ENCODE measurements at places on chromosomes 4 and X. TPM values are rescaled to one million over a fixed set of nuclear protein-coding genes. Genes with fewer than 3 reads are reported as not detected.
A peak's percentile ranks its signal among the peaks of the same experiment; 100 is the strongest.

DNA sequence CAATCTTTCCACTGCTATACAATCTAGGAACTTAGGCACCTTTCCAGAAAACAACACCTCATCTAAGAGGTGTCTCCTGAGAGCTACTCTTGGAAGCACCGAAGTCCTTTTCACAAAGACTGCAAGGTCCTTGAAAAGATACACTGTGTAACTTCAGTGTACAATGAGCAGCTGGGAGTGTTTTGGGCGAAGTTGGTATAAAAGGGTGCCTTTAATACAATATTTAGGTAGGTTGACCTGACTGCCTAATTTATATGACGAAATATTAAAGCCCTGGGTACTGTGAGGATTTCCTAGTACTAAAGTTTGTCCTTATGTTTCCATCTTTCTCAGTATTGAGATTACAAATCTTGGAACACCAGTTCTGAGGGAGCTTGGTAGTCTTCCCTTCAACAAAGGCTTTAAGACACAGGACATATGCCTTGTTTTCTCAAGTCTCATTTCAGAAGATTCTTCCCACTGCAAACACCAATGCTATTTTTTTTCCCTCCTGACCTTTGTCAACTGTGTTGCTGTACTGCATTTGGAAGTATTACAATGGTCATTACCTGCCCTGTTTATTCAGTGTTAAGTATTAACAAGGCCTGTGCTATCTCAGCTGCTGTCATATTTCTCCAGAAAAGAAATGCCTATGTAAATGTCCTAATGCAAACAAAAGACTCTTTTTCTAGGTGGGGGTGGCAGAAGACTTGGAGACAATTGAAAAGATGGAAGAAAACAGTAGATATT, 134.2 kb downstream of the MAML3 start:
- no peak for DNase-seq

- peak; percentile 66 for DNase-seq
Measured at GRCh38 chr4:139144161-139144859, 32.7 kb downstream of the ELF2 start.

Gene MAGIX
- total RNA-seq = 0.72 TPM

Gene CT45A5
- total RNA-seq = not detected

Gene NXF2
- not detected for total RNA-seq

GRCh38 chrX:111308039-111308438, 37.8 kb upstream of the CAPN6 start:
- DNase-seq = no peak

DNA sequence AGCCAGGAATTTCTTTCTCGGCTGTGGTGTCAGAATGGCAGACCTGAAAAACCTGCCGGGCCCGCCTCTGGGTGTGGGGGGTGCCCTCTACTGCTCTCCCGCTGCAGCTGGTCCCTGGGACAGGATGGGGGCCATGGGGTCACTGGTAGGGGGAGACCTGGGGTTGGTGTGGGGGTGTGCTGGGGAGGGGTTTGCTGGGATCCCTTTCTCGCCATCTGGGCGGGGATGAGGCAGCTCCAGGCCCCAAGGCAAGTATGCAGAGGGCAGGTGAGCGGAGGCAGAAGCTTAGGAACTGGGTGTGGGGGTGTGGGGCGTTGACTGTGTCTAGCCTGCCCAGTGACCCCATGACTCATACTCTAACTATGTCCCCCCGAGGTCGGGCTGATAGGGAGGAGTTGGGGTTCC, 884 bp downstream of the CCDC120 start:
- no peak for DNase-seq

DNA sequence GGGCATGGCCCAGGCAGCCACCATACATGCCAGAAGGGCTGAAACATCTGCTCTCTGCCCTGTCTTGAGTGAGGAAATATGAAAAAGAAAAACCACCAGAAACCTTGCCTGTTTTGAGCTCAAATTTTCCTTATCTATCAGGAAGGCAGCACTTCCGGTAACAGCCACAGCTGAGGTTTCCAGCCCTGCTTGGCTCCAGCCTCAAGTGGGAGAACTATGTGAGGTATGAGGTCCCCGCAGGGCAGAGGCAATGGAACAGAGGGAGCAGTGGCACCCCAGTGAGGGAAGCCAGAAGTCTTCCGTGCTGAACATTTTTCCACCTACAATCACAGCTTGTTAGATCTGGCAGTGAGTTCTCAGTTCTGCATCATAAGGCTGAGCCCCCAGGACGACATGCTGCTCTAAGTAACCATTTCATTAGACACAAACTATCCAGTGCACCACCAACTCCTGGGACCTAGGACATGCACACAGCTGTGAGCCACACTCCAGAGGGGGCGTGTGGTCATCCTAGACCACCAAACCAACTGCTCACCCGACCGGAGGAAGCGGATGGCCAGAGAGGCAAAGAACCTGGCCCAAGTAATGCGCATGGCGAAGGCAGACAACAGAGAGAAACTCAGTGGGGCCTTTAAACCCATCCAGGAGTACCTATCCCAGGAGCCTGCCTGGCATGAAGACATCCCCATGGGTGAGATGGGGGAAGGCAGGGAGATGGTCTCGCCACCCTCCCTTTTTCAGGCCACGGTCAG, 22.6 kb downstream of the WDR1 start:
- peak; percentile 89 for DNase-seq

Gene LRP2BP
- total RNA-seq = 0.56 TPM

DNA sequence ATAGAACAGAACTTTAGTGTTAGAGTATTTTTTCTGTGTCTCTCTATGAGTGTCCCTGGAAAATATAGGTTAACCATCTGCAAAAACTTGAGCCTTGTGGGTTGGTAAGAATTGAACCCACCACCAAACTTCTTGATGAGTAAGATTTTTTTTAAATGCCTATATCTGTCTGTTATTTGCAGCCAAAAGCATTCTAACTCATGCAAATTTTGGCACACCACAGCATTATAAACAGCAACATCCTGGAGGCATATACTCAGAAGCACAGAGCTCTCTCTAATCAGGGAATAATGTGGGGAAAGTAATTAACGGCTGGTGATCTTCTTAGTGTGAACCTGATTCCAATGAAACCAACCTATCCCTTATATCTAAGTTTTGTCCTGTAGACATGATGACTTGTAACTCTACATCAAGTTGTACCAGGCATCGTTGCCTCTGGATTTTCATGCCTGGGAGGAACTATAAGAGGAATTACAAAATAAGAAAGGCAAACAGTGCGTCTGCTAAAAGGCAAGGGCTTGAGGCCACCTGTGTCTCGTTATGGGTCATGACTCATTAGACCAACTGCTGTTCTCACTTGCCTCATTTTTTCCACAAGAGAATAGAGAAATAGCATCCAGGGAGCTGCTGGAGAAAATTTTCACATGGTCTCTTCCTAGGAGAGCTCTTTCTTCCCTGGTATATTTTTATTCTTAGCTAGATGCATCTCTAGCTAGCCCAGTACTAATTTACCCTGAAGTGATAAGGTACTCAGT, 202.4 kb downstream of the CHIC2 start:
- peak; percentile 96 for DNase-seq

Gene NCAPG
- total RNA-seq = 26.7 TPM

DNA sequence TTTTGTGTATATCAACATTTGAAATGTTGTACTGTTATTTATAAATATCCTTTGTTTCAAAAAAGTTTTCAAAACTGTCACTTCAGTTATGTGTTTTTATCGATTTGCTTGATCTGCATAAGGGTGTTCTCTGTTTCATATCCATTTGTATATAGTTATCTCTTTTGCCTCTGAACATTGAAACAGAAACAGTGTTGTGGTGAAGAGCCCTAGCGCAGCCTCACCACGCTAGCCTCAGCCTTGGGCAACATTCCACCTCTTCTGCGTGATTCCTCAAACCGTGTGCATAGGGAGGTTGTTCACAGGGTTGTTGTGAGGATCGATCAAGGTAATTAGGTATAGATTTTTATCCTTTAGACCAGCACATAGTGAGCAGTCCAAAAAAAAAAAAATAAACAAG, 287.0 kb upstream of the GALNT7 start:
- DNase-seq = no peak

DNA sequence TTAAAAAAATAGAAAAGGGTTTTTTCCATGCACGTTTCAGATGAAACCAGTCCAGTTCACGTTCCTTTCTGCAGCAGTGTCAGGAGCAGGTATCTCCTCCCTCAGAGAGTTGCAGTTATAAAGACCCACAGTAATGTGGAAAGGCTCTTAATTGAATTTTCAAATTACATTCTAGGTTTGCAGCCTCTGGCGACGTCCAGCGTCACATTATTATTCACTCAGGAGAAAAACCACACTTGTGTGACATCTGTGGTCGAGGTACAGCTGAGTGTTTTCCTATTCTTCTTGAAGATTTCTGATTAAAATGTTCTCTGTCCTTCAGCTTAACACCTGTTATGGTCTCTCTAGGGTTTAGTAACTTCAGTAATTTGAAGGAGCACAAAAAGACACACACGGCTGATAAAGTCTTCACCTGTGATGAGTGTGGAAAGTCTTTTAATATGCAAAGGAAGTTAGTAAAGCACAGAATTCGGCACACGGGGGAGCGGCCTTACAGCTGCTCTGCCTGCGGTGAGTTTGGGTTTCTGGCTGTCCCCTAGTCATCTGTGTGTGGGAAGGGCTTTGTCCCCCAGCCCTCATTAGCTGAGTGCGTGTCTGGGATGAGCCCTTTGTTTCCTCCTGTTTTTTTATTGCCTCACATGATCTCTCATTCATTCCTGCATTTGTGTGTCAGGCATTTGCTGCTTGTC, 25.6 kb downstream of the ZBTB49 start:
- no peak for DNase-seq

DNA sequence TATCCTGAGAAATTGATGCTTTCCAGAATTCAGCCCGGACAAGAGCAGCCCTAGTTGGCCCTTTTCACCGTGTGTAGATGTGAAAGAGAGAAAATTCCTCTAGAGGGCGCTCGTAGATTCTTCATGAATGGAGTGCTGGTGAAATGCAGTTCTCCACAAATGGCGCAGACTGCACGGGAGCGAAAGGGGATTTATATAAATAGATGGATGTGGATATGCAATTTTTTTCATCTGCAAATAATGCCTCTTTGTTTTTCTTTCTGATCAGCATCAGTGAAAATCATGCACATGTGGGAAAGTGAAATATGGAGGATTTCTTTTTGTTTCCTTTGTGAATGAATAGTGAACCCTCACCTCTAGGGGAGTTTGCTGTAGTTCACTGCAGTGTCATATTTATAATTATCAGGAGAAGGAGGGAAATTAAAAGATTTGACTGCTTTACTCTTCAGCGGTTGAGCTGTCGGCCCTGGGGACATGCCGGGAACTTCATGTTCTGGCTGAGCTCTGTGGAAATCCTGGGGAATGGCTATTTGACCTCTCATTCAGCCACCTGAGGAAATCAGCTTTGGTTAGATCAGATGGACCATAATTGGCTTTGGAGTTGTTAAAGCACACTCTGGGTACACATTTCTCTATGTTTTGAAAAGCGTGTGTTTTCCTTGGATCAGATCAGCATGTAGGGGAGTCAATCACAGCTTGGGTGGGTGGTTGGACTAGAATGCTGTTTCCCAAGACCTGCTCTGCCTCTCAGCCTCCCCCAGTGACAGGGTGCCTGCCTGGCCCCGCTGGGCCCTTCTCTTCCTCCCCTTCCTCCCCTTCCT, 115.0 kb upstream of the SHISA3 start:
- DNase-seq = peak; percentile 68

Gene ZCCHC4
- total RNA-seq = 11.7 TPM

DNA sequence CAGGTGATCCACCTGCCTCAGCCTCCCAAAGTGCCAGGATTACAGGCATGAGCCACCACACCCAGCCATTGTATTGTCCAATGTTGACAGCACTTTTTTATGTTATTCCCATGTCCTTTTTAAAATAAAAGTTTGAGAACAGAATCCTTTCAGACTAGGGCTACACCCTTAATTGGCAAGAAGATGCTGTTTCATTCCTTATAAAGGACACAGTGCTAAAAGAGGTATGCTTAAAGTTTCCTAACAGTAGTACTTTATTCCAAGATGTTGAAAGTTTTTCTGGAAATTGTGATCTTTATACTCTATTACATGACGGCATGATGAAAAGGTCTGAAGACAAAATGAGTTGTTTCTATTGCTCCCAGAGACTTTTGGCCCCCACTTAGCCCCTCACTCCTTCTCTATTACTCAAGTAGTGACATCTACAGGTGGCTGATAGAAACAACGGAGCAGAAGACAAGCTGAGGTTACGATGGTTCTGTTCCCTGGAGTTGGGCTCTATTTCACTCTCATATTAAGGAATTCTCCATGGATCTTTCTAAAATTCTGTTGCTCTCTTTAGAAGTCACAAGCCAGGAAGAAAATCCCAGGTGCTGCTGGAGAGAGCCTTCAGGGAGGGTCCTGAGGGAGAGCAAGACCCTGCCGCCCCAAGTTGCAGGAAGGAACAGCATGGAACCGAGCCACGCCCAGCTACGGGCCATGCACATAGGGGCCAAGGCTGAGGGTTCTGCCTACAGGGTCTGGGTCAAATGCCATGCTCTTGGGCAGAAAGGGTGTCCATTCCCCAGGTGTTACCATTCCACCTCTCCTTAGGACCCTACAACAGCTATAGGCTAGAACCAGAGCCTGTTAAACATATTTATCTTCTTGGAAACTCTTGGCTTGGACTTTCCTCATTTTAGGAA, 22.8 kb downstream of the RPL9 start:
- DNase-seq = no peak

Gene REST
- total RNA-seq = 60.5 TPM

DNA sequence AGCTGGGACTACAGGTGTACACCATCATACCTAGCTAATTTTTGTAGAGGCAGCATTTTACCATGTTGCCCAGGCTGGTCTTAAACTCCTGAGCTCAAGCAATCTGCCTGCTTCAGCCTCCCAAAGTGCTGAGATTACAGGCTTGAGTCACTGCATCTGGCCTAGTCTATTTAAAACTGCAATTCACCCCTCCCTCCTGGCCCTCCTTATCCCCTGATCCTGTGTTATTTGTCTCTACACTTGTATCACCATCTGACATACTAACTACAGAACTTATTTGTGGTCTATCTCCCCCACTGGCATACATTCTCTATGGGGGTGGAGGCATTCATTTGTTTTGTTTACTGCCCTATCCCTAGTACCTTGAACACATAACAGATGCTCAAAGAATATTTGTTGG, 23.7 kb downstream of the CC2D2A start:
- DNase-seq = peak; percentile 17

- peak; percentile 16 for DNase-seq
Measured at GRCh38 chr4:48831532-48832030, 693 bp downstream of the OCIAD1 start.

Gene AFF2
- total RNA-seq = 0.72 TPM

- no peak for DNase-seq
Measured at GRCh38 chr4:576991-577498, 950 bp upstream of the TMEM271 start.

DNA sequence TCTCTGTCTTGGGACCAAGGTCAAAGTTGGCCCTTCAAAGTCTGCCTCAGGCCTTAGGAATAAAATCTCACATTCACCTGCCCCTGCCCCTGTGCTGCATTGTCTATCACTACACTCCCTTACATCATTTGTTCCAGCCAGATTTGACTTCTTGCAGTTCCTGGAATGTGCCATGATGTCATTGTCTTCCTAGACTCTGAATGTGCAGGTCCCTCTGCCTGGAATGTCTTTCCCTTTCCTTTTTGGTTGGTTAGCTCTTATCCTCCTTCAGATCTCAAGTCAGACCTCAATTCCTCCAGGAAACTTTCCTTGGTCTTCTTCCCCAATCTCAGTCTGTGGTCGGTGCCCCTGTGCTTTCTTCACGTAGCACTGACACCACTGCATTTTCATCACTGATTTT, 67.7 kb upstream of the EFNB1 start:
- DNase-seq = no peak
